Astrocyte of the spinal cord (primary cell): ENCODE measurements at places on chromosomes 16 and 17.
A peak's percentile ranks its signal among the peaks of the same experiment; 100 is the strongest.

DNA sequence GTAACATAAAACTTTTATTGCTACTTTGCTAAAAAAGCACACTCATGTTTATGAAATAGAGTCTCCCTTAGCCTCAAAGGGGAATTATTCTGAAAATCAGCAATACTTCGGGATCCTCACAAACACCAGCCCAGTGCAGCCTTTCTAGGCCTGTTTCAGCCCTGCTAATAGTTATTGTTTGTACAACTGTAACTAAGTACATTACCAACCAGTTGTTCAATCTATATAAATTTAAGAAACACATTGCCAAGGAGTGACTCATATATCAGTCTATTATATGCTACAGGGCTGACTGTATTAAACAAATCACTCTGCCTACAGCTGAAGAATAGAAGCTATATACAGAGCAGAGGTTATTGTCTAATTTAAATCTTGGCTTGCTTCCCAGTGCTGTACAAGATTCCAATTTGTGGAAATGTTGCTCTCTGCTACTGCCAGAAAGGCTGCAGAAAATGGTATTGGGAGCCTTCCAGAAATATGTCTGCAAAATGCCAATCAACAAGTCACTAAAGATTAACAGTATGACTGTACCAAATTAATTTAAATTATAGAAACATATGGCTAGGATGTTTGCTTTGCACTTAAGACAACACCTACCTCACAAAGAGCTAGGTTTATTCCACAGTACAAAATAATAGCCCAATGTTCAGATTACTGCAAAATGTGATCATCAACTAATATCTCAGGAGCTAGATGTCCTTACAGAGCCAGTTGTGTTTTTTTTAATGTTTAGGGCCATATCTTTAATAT lies 49.7 kb downstream of the TOX3 start:
- peak; percentile 35 for DNase-seq

DNA sequence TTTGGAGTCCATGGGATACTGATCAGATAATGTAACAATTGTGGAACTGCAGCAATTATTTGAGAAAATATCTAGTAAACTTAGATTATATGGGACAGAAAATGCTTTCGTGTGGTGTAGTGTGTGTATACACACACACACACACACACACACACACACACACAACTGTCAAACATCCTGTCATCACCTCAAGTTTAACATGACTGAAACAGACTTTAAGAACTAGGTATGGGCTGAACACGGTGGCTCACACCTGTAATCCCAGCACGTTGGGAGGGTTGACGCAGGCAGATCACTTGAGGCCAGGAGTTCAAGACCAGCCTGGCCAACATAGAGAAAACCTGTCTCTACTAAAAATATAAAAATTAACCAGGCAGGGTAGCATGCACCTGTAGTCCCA lies 544 bp upstream of the EVI2A start:
- DNase-seq = no peak

DNA sequence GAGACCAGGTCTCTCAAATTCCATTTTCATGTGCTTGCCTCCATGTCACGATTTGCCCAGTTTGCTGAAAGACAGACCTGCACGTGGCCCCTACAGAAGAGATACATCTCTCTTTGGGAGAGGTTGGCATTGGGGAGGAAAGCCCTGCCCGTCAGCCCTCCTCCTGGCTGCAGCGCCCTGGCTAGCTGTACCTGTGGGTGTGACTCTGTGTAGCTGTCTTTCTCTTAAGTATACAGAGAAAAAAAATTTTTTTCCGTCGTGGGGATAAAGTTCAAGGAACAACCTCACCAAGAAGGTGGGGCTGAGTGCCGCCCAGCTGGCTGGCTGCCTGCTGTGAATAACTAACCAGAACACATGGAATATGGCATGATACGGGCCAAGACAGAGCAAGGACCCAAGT lies 26.5 kb downstream of the TMEM98 start:
- DNase-seq = no peak

GRCh38 chr17:44541884-44542581 lies 15.3 kb upstream of the FZD2 start:
- no peak for DNase-seq

GRCh38 chr17:81866440-81867169 lies 4.5 kb downstream of the ARHGDIA start:
- no peak for DNase-seq

- no peak for DNase-seq
These were observed 76.9 kb downstream of the RAI1 start for GRCh38 chr17:17757956-17758845.

GRCh38 chr16:79429381-79430190 lies 171.0 kb downstream of the MAF start:
- no peak for DNase-seq

DNA sequence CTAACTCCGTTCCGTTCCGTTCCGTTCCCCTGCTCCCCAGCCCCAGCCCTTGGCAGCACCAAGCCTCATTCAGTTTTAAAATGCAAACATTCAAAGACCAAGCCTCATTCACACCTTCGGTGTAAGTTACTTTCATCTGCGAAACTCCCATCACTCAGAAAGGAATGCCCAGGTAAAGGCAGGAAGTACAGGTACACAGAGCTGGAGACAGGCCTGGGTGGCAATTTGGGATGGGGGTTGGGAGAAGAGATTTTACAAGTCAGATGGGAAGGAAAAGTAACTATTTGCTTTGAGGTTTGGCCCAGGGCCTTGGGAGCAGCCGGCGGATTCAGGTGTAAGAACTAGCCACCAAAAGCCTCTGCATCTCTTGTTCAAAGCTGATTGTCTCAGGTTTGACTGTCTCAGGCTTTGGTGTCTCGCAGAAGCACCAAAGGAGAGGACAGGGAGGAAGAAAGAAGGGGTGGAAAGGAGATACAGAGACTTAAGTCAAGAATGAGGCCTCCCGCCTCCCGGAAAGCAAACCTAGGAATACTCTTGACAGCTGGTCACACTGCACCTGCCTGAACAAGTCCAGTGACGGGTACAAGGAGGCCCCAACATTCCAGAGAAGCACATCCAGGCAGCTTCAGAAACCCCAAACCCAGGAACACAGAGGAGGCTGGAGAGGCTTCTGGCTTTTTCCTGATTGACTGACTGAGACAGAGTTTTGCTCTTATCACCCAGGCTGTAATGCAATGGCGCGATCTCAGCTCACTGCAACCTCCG lies 54.7 kb downstream of the NXN start:
- no peak for DNase-seq

DNA sequence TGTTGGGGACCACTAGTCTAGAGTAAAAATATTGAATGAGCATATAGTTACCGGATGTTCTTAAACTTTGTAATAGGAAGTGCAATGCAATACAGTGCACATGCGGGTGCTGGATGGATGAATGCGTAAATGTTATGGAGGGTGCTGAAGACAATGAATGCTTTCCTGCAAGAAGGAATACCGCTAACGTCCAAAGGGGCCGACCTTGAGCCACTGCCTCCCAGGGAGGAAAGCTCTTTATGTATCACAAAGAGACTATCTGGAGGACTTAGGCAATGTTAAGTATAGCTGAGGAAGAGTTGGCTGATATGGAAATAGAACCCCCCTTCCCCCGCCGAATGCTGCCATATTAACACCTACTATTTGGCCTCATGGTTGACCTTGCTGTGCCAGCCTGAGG lies 27.5 kb upstream of the SHCBP1 start:
- DNase-seq = no peak

- no peak for DNase-seq
These were observed 108.4 kb downstream of the METRNL start for GRCh38 chr17:83187782-83188311.

GRCh38 chr17:76145231-76146052 lies 4.4 kb upstream of the FOXJ1 start:
- no peak for DNase-seq

DNA sequence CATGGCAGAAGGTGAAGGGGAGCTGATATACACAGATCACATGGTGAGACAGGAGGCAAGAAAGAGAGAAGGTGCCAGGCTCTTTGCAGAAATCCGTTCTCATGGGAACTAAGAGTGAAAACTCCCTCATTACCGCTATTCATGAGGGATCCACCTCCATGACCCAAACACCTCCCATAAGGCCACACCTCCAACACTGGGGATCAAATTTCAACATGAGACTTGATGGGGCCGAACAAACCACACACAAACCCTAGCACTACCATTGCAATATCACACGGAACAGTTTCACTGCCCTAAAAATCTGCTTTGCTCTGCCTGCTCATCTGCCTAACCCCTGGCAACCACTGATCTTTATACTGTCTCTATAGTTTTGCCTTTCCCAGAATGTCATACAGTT lies 34.8 kb downstream of the C17orf67 start:
- DNase-seq = no peak

- peak; percentile 80 for DNase-seq
These were observed at the start of gene CNTNAP1 for GRCh38 chr17:42681976-42682721. Gene CNTNAP1 (plus strand): TSS chr17:42682531. CDS start chr17:42682830, 299 bp downstream.

DNA sequence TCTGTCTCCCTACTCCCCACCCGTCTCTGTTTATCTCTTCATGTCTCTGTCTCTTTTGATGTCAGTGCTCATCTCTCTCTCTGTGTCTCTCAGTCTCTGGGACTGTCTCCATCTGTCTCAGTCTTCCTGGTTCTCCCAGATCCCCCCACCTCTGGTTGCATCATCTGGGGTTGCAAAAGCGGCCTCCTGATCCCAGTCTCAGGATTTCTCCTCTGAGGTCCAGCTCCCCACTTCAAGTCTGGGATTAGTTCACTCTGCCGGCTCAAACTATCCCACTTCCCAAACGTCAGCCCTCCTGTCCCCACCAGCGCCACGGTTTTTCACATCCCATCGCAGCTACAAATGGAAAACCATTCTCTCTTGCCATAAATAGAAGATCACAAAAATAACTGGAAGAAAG lies 9.0 kb downstream of the TEKT5 start:
- DNase-seq = no peak

DNA sequence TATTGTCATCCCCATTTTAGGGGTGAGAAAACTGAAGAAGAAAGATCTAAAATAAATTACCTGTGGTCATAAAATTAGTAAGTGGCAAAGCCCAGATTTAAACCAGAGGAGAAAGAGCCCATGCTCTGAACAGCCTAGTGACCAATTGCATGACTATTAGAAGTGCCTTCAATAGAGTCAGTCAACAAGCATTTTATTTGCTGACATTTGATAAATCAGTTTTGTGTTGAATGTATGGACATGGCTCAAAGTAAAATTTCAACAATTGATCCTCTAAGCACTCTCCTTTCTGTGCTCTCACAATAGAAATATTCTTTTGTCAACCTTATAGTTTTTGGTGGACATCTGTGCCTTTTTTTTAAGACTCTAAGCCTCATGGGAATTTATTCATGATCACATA lies 572.9 kb upstream of the SOX9 start:
- no peak for DNase-seq

- peak; percentile 88 for DNase-seq
These were observed at the start of gene ZNF771 for GRCh38 chr16:30407102-30407803. Gene ZNF771 (plus strand): TSS chr16:30407606. CDS start chr16:30408054, 448 bp downstream.

DNA sequence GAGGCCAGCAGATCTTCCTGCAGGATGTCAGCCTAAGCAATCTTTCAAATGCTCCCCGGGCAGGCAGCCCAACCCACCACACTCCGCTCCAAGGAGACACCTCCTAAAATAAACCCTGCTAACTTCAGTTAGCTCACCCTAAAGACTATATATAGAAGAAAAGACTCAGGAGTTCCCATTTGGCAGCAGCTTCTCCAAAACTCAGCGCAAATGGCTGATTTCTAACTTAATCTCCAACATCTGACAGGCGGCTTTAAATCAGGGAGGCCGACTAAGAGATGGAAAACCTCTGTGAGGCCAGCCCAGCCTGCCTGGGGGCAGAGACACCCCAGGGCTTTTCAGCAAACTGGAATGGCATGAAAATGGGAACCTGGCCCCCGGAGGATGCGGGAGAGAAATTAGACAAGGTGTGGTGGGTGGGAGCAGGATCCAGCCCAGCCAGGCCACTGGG lies 91.6 kb downstream of the XYLT1 start:
- DNase-seq = peak; percentile 66

DNA sequence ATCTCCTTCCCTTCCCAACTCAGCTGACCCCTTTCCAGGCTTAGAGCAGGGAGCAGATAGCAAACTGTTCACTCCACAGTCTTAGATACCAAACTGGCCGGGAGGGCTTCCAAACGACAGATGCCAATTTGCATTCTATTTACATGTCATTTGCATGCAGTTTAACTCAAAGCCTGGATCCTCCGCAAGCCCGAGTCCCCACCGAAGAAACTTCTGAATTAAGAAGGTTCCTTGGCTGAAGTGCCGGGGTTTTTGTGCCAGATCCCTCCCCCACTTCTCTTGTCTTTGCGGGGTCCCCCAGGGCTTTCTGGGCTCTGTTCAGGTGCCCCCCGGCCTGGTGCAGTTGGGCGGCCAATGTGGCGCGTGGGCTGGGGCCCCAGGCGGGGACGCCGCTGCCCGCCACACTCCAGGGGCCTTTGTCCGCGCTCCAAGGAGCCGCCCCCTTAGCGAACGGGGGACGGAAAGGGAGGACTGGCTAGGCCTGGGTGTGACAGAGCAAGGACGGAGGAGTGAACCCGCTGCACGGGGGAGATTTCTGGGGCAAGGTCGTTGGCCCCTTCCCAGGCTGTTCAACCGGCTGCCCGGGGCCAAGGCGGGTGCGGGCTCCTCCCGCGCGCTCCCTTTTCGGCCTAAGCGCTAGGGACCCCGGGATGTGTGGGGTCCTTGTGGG lies 1.2 kb downstream of the GPRC5B start:
- peak; percentile 31 for DNase-seq

DNA sequence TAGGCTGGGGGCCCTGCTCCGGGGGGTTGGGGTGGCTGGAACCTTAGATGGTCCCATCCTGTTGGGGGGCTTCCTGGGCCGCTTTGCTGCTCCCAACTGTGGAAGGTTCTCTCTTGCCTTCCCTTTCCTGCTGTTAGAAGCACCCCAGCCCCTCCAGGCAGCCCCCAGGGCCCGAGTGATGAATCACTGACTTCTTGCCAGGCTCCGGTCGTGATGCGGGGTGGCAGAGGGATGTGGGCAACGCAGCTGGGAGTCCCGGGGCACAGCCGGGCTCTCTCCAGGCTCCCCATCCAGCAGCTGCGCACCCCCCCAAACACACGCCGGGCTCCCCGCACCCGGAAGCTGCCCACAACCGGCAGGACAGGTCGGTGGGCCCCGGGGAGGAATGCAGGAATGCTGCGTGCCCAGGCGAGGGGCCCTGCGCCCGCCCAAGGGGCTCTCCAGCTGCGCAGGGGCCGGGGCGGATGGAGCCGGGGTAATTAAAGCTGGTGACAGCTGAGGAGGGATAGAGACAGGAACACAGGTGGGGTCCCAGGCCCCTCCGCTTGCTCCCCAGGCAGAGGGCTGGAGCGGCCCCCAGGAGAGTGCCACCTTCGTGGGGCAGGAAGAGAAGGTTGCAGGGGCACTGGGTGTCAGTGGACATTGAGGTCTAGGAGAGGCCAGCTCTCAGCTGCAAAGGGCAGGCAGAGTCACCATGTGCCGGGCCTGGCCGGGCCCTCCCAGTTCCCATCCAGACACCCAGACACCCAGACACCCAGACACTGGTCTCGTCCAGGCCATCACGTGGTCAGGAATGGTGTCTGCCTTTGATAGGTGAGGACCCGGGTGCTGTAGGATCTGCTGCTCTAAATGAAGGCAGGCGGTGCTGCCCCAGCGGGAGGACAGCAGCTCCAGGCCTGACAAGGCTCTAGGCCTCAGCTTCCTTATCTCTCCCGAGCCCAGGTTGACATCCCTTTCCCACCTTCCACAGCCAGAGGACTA lies 15.0 kb upstream of the SLC38A10 start:
- DNase-seq = no peak
